ENCODE measurements at places on chromosomes 2 and 18. TPM values are rescaled to one million over a fixed set of nuclear protein-coding genes. Genes with fewer than 3 reads are reported as not detected.

STON1 gene
- 5.2 TPM for total RNA-seq

DNA sequence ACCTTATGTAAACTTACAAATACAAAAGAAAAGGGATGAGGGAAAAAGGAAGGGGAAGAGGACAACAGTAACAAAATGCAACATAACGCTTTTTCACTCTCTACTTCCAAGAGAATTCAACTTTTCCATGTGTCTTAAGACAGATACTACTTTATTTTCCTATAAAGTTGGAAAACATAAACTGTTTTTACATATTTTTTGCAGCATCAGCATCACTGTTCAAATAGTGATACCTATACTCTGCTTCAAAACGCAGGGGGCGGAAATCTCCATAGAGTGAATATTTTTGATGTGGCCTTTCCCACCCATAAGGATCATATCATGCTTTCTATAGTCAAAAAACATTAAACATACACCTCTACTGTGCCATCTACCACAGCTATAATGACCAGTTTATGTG lies 77.5 kb downstream of the BAZ2B start:
- H3K36me3 ChIP-seq = peaks cover 19% of the 10 kb centered on the region
- no peak overlapping the region for H3K4me3 ChIP-seq
- no peaks in the 10 kb centered on the region for H3K27me3 ChIP-seq
- H3K27ac ChIP-seq = no peak overlapping the region
- no peaks in the 10 kb centered on the region for H3K4me1 ChIP-seq

DNA sequence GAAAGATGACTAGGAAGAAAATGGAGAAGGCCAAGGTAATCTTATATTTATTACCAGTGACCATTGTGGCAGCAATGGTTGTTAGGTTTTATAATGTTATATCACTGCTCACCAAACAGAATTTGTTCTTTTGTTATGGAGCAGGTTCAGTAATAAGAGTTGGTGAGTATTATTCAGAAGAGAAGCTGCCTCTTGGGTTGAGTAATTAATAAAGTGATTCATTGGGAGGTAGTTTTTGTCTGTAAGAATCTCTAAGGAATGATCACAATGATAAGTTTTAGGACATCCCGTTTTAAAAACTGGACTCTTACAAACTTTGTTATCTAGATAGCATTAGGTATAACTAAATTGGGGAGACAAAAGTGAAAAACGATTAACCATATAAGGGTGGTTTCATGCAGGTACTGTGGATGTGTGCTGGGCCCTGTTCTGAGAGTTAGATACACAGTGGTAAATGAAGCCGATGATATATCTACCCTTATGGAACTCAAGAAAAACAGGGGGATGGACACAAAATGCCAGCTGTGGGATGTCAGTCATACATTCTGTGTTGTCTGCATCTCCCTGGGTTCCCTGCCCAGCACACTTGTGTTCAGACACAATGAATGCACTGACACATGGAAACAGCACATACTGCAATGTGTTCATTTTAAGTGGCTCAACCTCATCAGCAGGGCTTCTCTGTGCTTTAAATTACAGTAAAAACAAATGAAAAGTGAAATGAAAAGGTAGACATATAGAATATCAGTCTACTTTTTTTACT lies 7.5 kb downstream of the MAP4K4 start:
- H3K27ac ChIP-seq = peak overlapping the region; percentile 17
- H3K4me3 ChIP-seq = no peak overlapping the region
- H3K27me3 ChIP-seq = no peaks in the 10 kb centered on the region

GALNT5 gene
- total RNA-seq = 0.07 TPM

TEKT4 gene
- not detected for total RNA-seq

DNA sequence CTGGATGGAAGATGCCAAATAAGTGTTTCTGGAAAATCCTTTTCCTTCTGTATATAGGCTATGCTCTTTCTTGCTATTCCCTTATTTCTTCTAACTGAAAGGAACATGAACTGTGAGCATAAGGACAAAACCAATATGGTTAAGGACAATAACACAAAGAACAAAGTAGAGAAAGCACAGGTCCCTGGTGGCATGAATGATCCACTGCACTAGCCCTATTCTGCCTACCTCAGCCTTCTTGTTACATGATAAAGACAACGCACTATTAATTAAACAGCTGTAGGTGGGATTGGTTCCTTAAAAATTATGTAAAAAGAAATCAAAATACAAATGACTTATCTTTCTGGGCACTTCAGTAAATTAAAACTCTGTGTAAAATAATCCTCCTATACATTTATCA lies 1.9 kb upstream of the WDR75 start:
- peaks cover 25% of the 10 kb centered on the region for H3K4me1 ChIP-seq
- no peaks in the 10 kb centered on the region for H3K27me3 ChIP-seq
- no peaks in the 10 kb centered on the region for H3K36me3 ChIP-seq
- DNase-seq = no peak

- peak overlapping the region; percentile 61 for H3K4me3 ChIP-seq
- DNase-seq = no peak
Observed at GRCh38 chr2:11132036-11132671, 23.1 kb upstream of the SLC66A3 start.

- no peaks in the 10 kb centered on the region for H3K27me3 ChIP-seq
- DNase-seq = no peak
- peaks cover 7% of the 10 kb centered on the region for H3K36me3 ChIP-seq
Observed at GRCh38 chr18:48813833-48814489, 136.8 kb downstream of the SMAD7 start.

GRCh38 chr18:50819027-50819727 lies 639 bp downstream of the MRO start:
- peaks cover 22% of the 10 kb centered on the region for H3K4me1 ChIP-seq
- peak; percentile 62 for DNase-seq
- peak overlapping the region; percentile 42 for H3K4me3 ChIP-seq
- no peaks in the 10 kb centered on the region for H3K36me3 ChIP-seq
- H3K27ac ChIP-seq = peak overlapping the region; percentile 53
- H3K27me3 ChIP-seq = no peaks in the 10 kb centered on the region

GRCh38 chr2:106555053-106555452 lies 67.9 kb downstream of the CD8B2 start:
- H3K27me3 ChIP-seq = no peaks in the 10 kb centered on the region
- no peaks in the 10 kb centered on the region for H3K36me3 ChIP-seq
- DNase-seq = no peak
- no peak overlapping the region for H3K4me3 ChIP-seq
- H3K4me1 ChIP-seq = no peaks in the 10 kb centered on the region

NT5C1B gene
- not detected for total RNA-seq

GRCh38 chr18:72965616-72966015 lies 97.8 kb upstream of the NETO1 start:
- DNase-seq = no peak
- H3K36me3 ChIP-seq = no peaks in the 10 kb centered on the region
- H3K27me3 ChIP-seq = no peaks in the 10 kb centered on the region
- H3K27ac ChIP-seq = no peak overlapping the region
